ENCODE measurements at places on chromosomes 11 and 22.

- peak; percentile 81 for DNase-seq
These were observed 468 bp downstream of the PATL1 start for GRCh38 chr11:59668188-59668949.

DNA sequence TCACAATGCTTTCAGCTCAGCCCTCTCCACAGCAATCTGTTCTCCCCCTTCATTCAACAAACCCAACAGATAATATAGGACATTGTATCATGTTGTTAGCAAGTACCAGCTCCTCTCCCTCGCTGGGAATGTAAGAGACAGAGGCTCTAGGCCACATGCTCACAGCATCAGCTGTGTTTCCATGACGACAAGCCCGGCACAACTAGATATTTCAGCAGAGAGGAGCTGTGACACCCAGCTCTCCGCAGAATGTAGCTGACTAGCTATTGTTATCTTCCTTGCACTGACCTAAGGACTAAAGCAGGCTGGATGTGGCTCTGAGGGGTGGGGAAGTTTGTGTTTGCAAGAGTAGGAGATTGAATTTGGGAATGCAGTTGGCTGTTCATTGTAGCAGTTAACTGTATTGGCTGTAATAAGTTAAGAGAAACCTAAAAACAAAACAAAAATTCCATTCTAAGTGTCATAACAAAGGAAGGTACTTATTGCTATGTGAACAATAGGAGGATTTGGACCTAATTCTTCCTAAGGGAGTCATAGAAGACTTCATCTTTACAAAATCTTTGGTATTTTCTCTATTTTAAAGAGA, 28.0 kb upstream of the RRAS2 start:
- no peak for DNase-seq

DNA sequence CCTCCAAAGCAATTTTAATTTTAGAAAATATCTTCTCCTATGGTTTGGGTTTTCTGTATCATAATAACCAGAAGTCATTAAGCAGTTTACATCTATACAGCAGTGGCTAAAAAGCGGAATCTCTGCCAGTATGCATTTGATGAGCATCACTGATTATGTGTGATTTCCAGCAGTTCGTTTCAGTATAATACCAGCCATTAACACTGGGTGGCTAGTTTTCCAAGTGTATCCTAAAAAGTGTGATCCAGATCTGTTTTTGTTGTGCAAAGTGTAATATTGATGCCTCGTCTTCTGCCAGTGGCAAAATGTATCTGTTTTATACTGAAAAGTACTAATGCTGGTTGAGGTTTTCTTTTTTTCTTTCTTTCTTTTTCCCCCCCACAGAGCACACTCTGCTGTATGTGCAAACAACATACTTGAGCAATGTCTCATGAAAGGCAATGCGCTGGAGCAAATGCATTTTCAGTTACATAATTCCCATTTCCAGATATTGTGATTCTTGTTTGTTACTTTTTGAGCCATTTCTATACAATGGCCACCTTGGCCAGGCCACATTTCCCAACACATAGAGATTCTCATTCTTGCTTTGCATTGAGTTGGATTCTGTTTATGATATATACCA, 64.2 kb downstream of the SLC36A4 start:
- DNase-seq = no peak

GRCh38 chr11:106594751-106595351, 423.4 kb downstream of the GUCY1A2 start:
- DNase-seq = no peak

DNA sequence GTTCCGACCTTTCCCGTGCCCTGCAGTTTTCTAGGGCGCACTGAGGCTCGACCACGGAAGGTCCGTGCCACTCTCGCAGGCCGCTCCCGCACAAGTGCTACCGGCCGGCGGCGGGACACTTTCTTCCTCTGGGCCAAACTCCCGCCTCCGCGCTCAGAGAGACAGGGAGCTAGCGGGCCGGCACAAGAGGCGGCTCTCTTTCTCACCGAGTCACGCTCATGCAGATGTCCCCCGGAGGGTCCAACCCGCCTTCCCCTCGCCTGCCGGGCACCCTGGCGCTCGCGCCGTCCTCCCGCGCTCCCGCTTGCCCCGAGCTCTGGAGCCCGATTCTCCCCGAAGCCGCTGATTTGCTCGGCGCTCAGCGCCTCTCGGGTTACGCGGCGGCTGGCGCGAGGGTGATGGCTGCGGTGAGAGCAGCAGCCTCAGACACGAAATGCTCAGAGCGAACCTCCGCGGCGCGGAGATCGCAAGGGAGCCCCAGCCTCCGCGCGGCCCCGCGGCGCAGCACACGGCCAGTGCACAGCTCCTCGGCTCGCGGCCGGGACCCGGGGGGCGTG, 1.0 kb downstream of the LMO1 start:
- peak; percentile 66 for DNase-seq

DNA sequence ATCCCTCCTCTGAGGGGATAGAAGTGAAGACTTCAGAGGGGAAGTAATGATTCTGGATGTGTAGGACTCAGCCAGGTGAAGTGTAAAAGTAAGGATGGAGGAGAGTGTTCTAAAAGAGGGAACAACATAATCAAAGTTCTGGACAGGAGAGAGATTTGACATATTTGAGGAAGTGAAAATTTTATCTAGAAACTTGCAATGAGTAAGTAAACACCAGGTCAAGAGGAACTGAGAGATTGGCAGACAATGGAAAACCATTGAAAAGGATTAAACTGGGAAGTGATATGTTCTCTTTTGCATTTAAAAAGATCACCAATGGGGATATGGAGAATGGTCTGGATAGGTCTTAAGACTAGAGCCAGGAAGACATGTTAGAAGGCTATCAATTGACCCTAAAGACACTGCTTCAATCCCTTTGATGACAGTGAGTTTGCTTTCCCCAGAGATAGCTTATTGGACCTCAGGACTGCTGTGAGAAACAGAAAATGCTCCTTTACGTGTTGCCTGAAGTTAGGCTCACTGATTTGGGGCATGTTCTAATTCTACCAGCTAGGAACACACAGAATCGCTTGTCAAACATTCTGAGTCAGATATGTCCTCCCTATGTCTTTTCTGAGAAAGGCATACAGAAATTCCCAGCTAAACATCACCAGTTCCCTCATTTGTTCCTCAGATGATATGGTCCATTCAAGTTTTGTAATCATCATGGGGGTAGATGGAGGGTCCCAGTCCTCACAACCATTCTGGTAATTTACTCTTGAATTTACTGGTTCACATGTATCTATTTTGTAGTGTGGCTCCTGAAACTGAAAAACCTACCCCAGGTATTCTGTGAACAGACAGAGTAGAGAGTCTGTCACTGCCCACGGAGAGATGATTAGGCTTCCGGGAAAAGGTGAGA, 144.9 kb downstream of the MAML2 start:
- DNase-seq = no peak

DNA sequence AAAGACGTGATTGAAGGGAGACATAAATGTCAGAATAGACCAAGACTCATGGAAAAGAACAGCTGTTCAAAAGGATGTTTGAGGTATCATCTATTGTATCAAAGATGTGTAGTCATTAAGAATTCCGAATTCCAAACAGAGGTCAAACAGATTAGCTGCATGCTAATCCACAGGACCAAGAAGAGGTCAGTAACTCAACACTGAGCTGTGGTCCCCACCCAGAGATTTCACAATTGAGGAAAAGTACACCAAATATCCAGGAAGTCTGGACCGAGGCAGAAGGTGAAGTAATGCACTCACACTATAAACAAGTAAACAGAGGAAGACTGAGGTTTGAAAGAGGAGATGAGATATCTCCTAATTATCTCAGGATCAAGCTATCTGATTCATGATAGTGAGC, 29.6 kb upstream of the OR5P2 start:
- no peak for DNase-seq

DNA sequence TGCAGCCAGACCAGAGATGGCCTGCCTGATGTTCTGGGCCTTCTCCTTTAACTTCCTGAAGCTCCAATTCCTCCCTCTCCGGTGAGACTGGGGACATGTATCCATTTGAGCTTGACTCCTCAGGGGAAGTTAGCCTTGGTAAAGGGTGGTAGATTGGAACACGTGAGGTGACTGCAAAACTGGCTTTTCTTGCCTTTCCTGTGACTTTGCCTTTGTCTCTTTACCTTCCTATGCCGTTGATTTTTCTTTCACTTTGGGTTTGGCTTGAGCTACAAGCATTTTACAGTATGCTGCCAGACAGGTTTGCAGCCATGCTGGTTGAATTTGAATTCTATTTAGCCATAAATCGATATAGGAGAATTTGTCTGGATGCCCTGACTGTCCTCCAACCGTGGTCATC, 16.8 kb upstream of the GLYATL1 start:
- DNase-seq = no peak

DNA sequence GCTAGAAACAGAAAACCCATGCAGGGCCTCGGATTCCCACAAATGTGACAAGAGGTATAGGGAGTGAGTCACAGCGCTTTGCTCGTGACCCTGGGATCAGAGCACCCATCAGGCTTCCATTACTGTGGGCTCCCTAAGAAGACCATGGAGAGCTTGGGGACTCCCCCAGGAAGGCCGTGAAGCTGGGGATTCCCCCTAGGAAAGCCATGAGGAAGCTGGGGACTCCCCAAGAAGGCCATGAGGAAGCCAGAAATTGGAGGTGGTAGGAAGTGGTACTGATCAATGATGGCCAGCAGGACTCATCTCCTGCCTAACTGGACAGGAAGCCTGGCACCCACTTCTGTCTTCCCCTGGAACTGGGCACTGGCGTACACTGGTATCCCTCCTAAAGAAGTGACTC, 10.1 kb upstream of the DCPS start:
- no peak for DNase-seq

DNA sequence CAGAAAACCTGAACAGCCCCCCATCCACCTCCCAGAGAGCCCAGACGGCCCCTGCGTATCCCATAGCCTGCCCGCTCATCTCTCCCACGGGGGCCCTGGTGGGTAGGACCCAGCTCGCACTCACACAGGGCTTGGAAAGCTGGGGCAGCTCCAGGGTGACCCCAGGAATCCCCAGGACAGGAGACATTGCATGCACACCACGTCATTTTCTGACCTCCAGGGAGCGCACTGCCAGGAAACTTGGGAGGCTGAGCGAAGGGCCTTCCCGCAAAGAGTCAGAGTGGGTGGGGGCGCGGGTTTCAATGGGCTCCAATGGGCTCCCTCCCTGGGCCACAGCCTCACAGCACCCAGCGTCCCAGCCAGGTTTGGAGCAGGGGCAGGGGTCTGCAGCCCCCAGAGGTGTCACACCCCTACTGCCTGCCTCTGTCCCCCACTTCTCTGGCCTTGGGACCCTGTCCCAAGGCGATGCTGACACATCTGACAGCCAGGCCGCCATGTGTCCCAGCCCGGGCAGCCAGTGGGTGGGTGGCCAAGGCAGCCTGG, 8.2 kb upstream of the SYT8 start:
- peak; percentile 80 for DNase-seq

DNA sequence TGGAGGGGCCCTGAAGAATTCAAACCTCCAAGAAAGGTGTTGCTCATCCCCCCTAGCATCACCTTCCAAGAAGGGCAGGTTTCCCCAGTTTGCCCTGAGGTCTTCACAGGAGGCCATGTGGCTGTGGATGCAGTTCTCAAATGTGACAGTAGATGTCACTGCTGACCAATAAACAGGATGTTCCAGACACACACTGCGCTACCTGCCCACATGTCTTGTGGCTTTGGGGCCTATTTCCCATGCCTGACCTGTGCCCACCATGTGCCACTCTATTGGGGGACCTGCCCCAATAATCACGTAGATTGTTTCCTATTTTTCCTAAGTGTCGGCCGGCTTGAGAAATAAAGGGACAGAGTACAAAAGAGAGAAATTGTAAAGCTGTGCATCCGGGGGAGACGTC, 4.5 kb downstream of the GSTT2 start:
- DNase-seq = no peak

- no peak for DNase-seq
These were observed 40.0 kb downstream of the APOL1 start for GRCh38 chr22:36292823-36293530.

GRCh38 chr22:29268511-29269229, 602 bp downstream of the EWSR1 start:
- DNase-seq = peak; percentile 82

DNA sequence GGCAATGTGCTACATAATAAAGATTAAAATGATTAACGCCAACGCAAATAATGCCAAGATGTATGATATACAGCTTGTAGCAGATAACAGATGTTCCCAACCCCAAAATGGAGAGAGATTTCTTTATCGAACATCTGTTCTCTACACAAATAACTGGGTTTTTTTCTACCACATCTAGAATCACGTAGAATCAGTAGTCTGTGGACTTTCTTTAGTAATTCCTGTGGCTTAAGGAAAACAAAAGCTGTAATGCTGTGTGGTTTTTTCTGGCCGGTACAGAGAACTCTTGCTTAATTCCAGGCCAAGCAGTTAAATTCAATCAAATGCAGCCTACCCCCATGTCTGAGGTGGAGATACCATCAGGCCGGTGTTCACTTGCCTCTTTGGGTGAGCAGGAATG, 303.4 kb downstream of the FAT3 start:
- DNase-seq = no peak

GRCh38 chr11:27060816-27061460, 20.3 kb downstream of the BBOX1 start:
- DNase-seq = no peak

DNA sequence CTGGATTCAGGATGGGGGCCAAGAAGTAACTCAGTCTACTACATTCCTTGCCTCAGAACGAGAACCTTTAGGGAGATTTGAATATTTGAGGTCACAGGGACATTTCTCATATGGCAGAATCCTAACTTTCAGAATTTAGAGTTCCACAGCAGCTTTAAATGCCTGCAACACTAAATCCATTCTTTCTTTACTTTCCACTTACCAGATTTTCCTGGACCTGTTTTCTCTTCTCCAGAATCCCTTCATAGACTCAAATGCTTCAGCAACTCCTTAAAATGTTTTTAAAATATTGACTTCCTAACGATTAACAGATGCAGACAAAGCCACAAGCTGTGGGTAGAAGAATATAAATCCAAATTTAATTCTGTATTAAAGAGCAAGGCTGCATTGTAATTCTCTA, 63.1 kb downstream of the PRSS23 start:
- DNase-seq = no peak

- no peak for DNase-seq
These were observed 193.0 kb downstream of the MAML2 start for GRCh38 chr11:96149743-96150555.

DNA sequence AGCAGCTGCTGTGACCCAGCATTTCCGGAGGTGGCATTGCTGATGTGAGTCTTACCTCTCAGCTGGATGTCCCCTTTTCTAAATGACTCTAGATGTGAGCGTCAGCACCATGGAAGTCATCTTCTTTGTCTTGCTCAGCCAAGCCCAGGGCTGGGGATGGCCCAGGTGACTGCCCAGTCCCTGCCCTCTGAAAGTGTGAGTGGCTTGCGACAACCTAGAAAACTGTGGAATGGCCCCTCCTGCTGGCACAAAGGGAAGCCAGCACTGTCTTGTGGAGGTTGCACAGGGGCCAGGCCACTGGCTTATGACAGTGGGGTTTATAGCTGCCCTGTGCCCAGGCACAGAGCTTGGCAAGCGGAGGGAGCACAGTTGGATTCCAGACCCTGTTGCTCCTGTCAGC, 6.2 kb downstream of the TUB start:
- no peak for DNase-seq
